Kasumi-1 (cell line): ENCODE measurements at places on chromosomes 1 and 21.

- no peak for DNase-seq
Measured at GRCh38 chr1:18278946-18279345, 171.3 kb downstream of the IGSF21 start.

DNA sequence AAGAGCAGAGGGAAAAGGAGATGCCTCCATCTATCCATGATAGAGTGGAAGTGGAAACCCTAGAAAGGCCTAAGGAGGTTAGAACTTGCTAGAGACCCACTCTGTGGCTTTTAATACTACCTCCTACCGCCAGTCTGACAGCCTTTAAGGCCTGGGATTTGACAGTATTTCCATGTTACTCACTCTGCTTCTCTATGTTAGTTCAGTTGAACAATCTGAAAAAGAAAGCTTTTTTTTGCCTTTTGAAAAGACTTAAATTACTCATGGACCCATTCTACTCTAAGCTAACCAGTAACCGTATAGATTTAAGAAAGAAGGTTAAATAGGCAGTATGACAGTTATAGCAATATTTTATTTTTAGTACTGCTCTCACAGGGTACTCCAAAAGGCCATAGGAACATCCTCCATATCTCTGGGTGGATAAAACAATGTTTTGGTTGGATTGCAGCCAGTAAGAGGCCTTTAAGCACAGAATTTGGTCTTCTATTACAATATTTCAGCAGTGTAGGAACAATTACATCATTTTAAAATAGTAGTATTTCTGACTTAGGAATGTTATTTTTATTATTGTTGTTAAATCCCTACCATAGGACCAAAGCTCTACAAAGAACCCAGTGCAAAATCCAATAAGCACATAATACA lies 15.9 kb upstream of the GPR25 start:
- no peak for DNase-seq

GRCh38 chr1:103273106-103273505 lies 164.8 kb upstream of the COL11A1 start:
- DNase-seq = no peak

GRCh38 chr1:229229721-229230139 lies 41.2 kb upstream of the RAB4A start:
- DNase-seq = no peak

GRCh38 chr1:115811140-115811828 lies 29.6 kb downstream of the NHLH2 start:
- DNase-seq = no peak

GRCh38 chr1:172941945-172942344 lies 108.8 kb downstream of the TNFSF18 start:
- no peak for DNase-seq

GRCh38 chr1:29800522-29800956 lies 564.2 kb downstream of the PTPRU start:
- DNase-seq = no peak

GRCh38 chr1:205446828-205447227 lies 9.0 kb downstream of the BLACAT1 start:
- DNase-seq = no peak

DNA sequence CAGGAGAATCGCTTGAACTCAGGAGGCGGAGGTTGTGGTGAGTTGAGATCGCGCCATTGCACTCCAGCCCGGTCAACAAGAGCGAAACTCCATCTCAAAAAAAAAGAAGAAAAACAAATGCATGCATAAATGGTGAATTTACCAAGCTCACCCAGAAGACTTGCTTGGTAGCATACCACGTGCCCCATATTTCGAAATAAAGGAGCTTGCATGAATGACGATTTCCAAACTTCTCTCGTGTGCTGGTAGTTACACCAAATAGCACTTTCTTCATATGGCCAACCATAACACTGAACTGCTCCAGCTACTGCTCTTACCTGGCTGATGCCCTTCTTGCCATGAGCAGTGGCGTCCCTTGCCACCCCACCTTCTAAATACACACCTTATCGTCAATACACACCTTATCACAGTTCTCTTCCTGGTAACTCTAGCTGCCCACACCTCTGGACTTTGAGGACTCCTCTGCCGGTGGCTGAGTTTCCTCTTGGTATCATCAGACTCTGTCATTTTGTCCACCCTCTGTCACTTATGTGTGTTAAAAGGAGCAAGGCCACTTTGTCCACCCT lies 2.8 kb downstream of the DOP1B start:
- DNase-seq = no peak

DNA sequence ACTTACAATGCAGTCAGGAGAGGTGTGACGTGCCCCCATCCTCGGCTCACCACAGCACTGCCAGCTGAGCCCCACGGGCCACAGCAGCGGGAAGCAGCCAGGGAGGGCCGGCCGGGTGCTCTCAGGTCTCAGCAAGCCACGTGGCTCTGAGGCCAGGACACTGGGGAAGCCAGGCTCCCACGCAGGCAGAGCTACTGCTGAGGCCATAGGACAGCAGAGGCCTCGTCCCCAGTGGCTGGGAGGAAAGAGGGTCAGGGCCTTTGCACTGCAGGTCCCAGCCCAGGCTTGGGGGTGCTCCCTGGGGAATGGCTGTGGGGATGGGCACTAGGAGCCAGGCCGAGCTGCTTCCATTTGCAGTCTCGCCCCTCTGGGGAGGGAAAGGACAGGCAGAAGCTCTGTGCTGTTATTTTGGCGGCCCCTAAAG lies 5.8 kb downstream of the LRRC47 start:
- DNase-seq = no peak

DNA sequence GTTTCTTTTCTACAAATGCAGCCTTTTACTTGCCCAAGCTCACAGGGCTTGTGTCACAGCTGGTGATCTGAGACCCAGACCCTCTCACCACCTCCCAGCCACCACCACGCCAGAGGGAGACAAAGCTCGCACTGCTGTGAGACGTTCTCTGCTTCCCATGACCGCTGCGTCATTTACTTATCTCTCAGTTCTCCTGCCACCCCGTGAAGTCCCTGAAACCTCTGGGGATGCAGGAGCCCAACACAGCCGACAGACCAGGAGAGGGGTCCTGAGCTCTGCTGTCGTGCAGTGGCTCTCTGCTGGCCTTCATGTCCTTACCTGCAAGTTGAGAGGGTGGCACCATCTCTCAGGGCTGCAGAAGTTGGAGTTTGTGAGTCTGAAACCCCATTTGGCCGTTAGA lies 77.7 kb downstream of the SLC16A1 start:
- no peak for DNase-seq

DNA sequence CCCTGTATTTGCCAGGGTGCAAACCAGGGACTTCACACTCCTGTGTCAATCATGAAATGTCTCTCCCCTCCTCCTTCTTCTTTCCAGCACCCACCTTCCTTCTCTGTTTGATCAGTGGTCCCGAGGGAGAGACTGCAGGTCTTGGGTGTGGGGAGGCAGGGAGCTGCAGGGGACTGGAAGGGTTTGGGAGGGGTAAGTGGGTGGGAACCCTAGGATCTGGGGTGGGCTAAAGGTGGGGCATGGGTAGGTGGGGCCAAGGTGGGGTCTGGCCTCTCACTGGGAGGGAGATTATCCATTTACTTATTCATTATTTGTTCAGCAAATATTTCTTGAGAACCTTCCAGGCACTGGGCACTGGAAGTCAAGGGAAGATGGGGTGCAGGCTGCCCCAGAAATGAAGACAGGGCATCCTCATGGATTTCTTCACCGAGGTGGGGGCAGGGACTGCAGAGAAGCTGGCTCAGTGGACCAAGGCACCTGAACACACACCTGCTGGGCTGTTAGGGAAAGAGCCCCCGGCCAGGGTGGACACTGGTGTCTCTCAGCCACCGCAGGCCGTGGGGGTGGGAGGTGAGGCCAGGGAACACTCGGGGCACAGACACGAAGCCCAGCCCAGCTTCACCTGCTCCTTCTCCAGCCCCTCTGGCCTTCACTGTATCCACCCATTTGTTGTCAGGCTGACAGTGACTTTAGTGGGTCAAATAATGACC lies 193.9 kb upstream of the C1orf174 start:
- no peak for DNase-seq

GRCh38 chr1:244414543-244414942 lies 37.2 kb downstream of the ADSS2 start:
- DNase-seq = no peak

GRCh38 chr1:55250399-55251075 lies 35.4 kb upstream of the USP24 start:
- DNase-seq = no peak

GRCh38 chr1:11558871-11559590 lies 80.1 kb downstream of the DISP3 start:
- DNase-seq = no peak

DNA sequence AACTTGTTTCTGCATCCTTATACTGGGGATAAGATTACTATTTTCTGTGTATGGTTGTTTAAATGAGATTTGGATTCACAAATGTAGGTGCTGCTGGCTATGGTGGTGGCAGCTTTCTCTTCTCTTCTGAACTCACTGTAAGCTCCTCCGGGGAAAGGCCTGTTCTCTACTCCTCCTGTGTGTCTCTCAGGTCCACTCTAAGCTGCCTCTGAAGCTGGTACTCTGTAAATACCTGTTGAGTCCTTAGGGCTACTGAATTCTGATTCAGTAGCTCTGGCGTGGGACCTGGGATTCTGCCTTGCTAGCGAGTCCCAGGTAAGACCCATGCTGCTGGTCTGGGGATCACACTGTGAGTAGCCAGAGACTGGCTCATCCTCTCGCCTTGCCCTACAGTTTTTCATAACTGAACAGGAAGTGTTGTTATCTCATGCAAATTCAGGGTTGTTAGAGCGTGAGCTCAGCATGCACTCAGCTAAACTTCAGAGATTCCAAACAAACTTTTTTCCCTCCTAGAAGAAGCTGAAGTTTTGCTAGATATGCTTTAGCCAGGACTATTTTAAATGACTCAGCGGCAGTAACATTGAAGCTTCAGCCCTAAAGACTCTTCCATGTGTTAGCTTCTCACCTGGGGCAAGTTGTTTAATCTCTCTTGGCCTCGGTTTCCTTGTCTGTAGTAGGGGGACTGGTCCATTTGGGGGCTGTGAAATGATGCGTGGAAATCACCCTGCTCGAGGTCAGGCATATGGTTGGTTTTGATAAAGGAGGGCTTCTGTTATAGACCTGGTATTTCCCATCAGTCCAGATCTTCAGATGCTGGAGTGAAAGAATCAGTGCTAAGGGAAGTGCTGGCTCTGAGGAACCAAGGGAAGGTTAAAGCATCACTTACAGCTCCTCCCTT lies 271.5 kb upstream of the TMEM51 start:
- DNase-seq = no peak

DNA sequence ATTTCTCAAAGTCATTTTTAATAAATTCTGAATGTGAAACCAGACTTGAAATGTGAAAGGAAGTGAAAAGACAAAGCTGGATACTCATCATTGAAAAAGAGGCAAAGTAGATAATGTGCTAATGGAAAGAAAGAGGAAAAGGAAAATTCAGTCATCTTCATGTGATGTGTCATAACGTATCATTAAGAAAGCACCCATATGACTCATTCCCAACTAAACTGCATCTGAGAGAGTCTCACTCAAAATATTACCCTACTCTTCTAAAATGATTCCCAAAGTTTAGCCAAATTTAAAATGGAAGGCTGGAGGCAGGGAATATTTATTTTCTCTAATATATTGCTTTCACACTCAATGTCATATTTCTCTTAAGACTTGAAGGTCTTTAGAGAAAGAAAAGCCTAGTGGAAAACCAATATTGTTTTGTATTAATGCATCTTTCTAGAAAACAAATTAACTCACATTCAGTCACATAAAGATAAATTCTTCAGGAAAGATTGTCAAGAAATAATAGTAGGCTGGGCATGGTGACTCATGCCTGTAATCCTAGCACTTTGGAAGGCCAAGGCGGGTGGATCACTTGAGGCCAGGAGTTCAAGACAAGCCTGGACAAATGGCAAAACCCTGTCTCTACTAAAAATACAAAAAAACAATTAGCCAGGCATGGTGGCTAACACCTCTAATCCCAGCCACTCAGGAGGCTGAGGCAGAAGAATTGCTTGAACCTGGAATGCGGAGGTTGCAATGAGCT lies 129.9 kb downstream of the SLC30A10 start:
- DNase-seq = no peak

DNA sequence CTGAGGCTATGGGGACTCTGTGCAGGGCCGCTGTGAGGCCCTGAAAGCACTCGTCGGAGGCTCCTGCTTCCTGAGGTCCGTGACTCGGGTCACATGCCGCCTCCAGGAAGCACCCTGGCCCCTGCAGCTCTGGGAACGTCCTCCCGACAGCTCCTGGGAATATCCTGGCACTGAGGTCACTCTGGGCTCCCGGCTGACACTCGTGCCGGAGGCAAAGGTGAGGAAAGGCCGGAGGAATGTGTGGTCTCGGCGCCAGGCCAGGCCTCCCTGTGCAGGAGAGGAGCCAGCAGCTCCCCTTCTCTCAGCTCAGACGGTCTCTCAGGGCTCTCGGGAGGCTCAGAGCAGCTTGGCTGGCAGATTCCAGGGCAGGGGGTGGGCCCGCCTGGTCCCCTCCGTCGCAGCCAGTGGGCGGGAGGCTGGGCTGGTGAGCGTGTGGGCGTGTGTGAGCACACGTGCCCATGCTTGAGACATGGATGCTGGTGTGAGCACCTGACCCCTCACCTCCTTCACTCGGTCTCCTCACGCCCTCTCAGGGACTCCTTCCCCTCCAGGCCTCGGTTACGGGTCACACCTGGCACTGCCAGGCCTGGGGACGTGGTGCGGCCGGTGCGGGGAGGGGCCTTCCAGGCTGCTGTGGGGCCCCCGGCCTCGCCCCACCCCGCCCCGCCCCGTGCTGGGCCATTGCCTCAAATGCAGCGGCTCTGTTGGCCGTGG lies 5.5 kb upstream of the RNF223 start:
- peak; percentile 8 for DNase-seq

GRCh38 chr1:168640836-168641235 lies 64.4 kb downstream of the XCL1 start:
- DNase-seq = no peak

DNA sequence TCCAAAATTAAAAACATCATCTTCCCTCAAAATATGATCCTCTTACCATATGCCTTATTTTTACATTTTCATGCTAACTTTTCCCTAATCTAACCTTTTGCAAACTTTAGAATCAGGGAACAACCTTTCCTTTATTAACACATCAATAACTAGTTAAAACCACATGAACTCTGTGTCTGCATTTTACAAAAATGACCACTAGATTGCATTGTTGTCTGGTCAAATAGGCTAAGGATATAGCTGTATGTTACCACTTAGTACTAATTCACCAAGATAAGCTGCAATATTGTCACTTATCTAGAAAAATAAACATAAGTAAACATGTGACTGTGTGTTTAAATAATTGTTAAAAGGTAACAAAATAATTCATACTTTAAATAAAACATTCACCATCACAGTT lies 82.3 kb downstream of the DENND1B start:
- DNase-seq = peak; percentile 5

DNA sequence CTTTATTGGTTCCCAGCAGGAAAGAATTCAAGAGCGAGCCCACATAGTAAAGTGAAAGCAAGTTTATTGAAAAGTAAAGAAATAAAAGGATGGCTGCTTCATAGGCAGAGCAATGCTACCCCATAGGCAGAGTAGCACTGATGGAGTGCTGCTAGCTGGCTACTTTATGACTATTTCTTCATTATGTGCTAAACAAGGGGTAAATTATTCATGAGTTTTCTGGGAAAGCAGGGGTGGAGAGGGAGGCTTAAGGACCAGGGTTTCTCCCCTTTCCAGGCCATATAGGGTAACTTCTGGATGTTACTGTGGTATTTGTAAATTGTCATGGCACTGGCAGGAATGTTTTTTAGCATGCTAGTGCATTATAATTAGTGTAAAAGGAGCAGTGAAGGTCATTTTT lies 1271.4 kb downstream of the KCNT2 start:
- DNase-seq = no peak

- no peak for DNase-seq
Measured at GRCh38 chr1:57910782-57911181, 486.9 kb upstream of the DAB1 start.

- peak; percentile 44 for DNase-seq
Measured at GRCh38 chr1:28518745-28519341, 13.0 kb downstream of the RCC1 start.

GRCh38 chr21:37742532-37742931 lies 173.7 kb downstream of the KCNJ6 start:
- DNase-seq = no peak

- DNase-seq = no peak
Measured at GRCh38 chr1:230157420-230158390, 90.7 kb downstream of the GALNT2 start.
